T-helper 2 cell treated with Interferon-gamma antibody and Interleukin-4, amounts not matched to agents 5 μg/mL and 100 μg/mL, for 36 hours (primary cell): ENCODE measurements at places on chromosomes 13 and 19.

DNA sequence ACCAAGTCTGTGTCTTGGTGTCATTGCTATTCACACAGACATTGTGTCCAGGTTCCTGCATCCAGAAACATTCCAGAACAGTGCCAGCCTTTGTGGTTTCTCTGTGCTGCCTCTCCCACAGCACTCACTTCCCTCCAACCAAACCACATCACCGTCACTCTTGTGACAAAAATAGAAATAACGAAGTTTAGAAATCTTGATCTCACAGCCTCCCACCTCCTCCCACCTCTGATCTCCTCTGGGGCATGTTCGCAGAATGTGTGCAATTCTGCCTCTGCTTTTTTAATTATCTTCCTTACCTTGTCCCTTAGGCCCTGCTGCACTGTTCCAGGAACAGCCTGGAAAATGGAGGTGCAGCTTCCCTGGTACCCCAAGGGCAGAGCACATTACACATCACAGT, 8.7 kb upstream of the SERPINE3 start:
- peak; percentile 26 for DNase-seq

DNA sequence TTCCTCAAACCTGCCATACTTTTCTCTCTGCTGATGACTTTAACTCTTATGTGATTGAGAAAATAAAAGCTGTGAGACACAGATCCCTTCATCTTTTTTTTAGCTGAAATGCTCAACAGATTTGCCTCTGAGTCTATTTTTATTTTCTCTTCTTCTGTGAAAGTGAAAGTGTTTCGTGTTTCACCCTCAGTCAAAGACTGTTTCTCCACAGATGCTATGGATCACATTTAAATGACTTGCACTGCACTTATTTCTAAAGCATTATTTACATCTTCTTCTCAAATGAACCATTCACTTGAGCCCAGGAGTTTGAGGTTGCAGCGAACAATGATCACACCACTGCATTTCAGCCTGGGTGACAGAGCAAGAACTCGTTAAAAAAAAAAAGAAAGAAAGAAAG, 890.1 kb upstream of the PCDH20 start:
- DNase-seq, result no peak

- peak; percentile 74 for DNase-seq
These were observed at the start of gene TNPO2 for GRCh38 chr19:12723641-12724426. TNPO2 (minus strand) TSS chr19:12723932; CDS start chr19:12720977, 2,955 bp downstream.

- no peak for DNase-seq
These were observed 301.9 kb downstream of the SPRY2 start for GRCh38 chr13:80039000-80039399.

DNA sequence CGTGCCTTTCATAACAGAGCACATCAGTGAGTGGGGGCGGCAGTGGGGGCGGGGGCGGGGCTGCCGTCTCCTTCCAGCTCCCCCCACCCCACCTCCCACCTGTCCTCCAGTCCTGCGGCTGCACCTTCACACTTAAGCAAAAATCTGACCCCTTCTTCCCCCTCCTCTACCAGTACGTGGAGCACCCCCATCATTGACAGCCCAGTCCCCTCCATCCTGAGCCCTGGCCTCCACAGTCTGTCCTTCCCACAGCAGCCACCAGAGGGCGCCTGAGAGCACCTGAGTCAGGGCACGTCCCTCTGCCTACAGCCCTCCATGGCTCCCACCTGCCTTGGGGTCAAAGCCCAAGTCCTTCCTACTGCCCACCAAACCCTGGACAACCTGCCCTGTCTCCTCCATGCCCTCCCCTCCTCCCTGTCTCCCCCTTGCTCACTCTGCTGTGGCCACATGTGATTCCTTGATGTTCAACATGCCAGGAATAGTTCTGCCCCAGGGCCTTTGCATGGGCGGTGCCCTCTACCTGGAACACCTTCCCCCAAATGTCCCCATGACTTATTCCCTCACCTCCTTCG, 4.0 kb downstream of the EBI3 start:
- peak; percentile 62 for DNase-seq

GRCh38 chr13:49746111-49746510, 46.4 kb downstream of the KPNA3 start:
- no peak for DNase-seq

DNA sequence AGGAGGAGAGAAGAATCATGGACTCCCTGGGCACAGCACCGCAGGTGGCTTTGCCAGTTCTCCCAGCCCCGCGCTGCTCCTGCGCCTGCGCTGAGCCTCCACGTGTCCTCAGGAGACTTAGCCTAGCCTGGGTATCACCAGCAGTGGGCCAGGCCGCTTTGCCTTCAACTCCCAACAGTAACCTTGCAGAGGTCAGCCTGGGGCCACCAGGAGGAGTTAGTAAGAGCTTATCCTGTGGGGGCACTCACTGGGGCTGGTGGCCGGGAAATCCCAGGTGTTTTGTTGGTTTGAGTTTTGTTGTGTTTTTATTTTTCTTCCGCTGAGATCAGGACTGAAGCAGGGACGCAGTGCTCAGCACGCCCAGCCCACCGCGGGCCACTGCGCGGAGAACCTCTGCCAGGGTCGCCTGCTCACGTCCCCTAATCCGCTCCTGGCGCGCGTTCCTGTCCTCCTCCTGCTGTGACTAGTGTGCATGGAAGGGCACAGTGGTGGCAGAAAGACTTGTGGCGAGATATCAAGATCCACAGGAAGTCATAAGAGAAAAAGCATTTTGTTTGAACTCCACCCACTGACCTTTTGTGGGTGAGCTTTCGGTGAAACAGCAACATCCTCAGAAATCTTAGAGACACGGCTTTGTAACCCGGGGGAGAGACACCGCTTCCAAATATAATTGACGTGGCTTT, 207.4 kb upstream of the RFC3 start:
- DNase-seq, result peak; percentile 70

DNA sequence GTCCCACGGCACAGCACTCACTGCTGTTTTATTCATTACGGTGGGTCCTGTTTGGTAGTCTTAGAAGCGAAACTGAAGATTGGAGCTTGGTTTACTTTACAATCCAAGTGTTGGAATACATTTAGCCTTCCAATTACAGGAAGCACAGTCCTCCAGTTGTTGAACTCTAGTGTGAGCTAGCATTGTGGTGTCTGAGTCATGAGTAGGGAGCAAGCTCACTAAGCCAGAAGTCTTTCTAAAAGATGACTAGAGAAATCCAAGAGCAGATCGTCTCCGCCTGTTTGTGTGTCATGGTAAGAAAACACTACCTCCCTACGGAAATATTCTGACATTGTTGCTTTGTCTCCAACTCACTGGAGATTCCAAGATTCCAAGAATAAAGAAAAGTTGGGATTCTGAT, 10.1 kb upstream of the SHISA2 start:
- DNase-seq, result no peak
